Stimulated activated CD4-positive, alpha-beta T cell treated with anti-CD3 and anti-CD28 coated beads, Interleukin-15, amount 100 ng/mL, for 1 hour (primary cell): ENCODE measurements at places on chromosomes 4 and X.

GRCh38 chrX:2614911-2615310 lies 76.2 kb upstream of the CD99 start:
- no peak for DNase-seq

GRCh38 chrX:64642482-64642881 lies 247.2 kb upstream of the MTMR8 start:
- DNase-seq = no peak

GRCh38 chr4:128684016-128684415 lies 125.5 kb upstream of the JADE1 start:
- DNase-seq = no peak

DNA sequence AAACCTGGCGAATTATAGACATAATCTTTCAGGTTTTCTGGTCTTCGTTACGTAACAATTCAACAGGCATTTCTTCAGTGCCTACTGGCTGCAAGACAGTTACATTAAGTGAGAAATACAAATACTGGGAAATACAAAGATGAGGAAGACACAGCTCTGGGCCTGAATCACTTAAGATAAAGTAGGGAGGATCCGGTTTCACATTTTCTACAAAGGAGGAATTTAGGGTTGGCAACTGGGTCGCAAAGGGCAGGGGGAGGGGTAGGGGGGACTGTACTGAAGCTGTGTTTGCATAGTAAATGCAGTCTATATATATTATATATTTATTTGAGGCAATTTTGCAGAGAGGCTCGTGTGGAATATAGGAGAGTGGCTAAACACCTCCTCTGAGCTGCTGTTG lies 107.4 kb downstream of the MAML3 start:
- DNase-seq = no peak

- DNase-seq = no peak
These were observed 218.9 kb downstream of the MID1IP1 start for GRCh38 chrX:39020051-39020669.

DNA sequence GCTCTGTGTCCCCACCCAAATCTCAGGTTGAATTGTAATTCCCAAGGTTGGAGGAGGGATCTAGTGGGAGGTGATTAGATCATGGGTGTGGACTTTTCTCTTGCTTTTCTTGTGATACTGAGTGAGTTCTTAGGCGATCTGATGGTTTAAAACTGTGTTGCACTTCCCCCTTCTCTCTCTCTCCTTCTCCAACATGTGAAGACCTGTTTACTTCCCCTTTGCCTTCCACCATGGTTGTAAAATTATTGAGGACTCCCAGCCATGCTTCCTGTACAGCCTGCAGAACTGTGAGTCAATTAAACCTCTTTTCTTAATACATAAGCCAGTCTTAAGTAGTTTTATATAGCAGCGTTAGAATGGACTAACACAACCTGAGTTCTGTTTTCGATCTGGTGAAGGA lies 738.2 kb downstream of the ARAP2 start:
- no peak for DNase-seq

GRCh38 chr4:17780501-17781299 lies 721 bp downstream of the FAM184B start:
- no peak for DNase-seq

DNA sequence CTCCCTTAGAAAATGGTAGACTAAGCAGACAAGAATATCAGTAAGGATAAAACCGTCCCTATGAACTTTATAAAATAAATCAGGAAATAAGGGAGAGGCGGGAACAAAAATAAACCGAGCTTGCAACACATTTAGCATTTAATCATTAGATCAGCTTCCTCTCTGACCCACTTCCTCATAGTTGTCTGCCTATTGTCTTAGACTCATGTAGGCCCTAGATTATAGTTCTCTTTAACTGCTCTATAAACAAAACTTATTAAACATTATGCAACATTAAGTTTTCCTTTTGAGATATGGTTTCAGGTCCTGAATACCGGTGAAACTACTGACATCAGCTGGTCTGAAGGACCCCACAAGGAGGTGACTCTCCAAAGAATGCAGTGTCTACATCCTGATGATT lies 15.8 kb upstream of the SRD5A3 start:
- DNase-seq = no peak

DNA sequence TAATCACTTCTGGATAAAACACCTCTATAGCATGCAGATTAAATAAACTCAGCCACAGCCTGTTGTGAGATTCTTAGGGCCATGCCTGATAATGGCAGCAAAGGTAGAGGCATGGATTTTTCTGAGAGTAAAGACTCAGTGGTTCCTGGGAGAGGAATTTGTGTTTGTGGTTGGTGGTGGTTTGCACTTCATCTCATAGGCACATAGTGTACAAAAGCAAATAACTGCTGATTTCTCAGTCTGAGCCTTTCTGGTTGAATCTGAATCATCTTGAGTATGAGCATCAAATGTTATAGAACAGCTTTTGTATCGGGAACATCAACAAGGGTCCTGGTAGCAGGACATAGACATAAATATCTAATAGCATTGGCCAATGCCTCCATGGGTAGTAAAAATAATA lies 274.3 kb downstream of the FRMPD4 start:
- DNase-seq = no peak

DNA sequence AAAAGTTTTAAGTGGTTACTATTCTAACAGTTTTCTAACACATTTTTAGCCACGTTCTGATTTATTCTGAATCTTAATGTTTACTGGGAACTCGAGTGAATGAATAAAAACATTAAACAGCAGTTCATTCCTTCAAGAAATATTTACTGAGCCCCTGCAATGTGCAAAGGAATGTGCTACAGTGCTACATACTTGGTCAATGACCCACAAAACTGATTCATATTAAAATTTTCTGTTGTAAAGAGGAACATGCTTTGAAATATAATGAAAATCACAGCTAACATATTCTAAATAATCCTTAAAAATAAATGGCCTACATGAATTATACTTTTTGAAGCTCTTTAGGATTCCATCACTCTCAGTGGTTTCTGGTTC lies 78.7 kb downstream of the ARAP2 start:
- no peak for DNase-seq

DNA sequence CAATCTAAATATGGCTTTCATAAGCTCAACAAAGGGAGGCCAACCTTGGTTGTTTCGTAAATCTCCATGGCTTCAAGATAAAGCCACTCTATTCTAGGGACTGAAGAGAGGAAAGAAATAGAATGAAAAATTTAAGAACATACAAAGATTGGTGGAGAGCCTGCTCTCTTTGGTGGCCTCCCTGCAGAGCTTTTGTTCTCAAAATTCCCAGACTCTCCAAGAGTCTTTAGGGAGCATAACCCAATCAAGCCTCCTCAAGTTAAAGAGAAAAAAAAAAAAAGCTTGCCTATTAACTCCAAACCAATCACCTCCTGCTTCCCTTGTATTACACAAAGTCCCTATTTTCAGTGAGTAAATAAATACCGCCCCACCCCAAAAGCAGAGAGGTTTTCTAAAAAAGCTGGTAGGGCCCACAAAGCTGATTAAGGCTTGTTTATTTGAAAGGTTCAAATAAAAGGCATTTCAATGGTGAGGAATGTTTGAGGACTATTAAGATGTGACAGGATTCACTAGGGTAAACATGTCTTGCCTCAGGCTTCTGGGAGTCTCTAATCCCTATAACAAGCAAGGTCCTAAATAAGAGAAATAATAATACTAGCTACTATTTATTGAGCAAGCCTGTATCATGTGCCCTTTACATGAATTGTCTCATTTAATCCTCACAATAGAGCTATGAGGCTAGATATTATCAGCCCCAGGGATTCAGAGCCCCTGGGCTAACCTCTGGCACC lies 71.6 kb downstream of the GPC3 start:
- DNase-seq = no peak

- no peak for DNase-seq
These were observed 156.8 kb upstream of the LEF1 start for GRCh38 chr4:108325561-108325960.

DNA sequence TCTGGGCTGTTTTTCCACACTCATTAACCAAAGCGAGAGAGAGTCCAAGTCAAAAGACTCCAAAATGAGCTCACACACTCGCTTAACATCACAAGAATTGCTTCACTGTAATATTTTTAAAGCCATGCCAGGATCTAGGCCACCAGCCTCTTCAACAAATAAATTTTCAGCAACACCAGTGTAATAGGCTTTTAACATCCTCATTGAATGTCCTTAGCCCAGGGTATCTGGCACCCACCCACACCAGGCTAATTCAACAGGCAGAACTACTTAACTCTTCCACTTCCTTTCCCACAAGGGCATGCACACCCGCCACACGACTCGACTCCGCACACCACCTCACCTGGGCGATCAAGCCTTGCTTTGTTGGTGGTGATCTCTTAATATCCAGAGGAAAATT lies 34.2 kb downstream of the FAT1 start:
- DNase-seq = no peak

- no peak for DNase-seq
These were observed 18.5 kb downstream of the CLGN start for GRCh38 chr4:140408974-140409373.

DNA sequence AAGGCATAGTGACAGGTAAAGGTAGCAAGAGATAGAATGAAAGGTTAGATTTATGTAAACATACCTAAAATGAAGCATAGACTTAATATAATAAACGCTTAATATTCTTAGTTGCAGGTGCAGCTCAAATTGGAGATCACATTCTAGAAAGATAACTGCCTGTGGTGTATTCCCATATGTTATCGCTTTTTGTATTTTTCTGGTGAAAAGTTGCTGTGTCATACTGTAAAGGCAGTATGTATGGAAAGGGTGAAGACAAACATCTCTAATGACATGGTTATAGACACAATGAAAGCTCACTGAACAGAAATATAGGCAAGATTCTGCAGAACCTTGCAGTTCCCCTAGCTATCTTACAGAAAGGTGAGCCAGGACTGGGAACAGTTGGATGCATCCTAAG lies 240.3 kb downstream of the DCLK2 start:
- no peak for DNase-seq

DNA sequence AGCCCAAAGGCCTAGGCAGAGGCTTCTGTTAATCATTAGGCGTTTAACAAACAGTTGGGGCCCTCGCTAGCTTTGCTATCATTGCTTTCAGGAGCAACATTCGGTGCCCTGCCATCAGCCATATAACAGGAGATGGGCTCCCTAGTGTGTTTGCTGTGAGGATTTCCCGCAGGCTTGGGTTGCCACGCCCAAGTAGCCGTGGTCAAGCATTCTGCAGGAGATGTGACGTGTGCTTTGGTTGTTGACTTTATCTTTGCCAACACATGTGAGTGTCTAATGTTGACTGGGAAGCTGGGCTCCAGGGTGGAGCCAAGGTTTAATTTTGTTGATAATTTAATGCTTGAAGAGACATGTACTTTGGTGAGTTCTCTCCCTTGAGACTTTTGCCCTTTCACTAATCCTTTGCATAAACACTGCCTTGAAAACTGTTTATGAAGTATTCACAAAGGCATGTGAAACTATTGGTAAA lies 184.6 kb upstream of the KIT start:
- DNase-seq = no peak

- no peak for DNase-seq
These were observed 3.0 kb downstream of the ANK2 start for GRCh38 chr4:113052379-113052951.

GRCh38 chr4:32119907-32120306 lies 1399.7 kb downstream of the PCDH7 start:
- DNase-seq = no peak

GRCh38 chr4:6753103-6753560 lies 29.4 kb upstream of the KIAA0232 start:
- no peak for DNase-seq

- no peak for DNase-seq
These were observed at the start of gene XK for GRCh38 chrX:37685381-37686359. TSS of gene XK (plus strand) at chrX:37685791. CDS start at chrX:37685962, 171 bp downstream.

- DNase-seq = no peak
These were observed 14.8 kb downstream of the TIGD2 start for GRCh38 chr4:89125901-89126782.

DNA sequence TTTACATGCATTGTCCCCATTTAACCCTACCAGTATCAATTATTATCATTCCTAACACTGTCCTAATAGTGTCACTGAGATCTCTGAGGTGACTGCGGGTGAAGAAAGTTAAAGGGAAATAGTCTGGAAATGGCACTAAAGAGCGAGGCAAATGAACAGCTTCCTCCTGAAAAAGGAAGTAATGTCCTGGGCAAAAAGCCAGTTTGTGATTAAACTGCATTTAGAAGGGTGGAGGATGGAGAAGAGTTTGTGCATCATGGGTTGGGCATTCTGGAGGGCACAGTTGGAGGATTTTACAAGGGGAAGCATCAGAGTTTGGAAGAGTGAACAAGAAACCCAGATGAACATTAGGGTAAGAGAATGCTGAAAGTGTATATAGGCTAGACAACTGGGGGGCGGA lies 60.5 kb upstream of the SLC25A4 start:
- no peak for DNase-seq

DNA sequence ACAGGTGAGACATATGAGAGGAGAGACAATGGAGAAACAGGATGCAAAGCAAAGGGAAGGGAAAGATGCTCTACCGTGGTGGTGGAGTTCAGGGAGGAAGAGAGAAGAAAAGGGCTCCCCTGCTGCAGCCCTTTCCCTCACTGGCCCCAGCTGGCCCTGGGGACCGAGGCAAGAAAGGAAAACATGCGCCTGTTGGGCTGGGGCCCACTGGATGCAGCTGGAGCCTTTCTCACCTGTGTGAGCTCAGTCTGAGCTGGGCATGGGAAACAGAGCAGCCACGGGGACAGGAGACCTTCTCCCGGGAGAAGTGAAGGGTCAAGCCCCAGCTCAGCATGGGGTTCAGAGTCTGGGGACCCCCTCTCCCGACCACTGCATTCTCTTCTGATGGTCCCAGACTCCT lies 11.9 kb downstream of the NXF3 start:
- DNase-seq = no peak

DNA sequence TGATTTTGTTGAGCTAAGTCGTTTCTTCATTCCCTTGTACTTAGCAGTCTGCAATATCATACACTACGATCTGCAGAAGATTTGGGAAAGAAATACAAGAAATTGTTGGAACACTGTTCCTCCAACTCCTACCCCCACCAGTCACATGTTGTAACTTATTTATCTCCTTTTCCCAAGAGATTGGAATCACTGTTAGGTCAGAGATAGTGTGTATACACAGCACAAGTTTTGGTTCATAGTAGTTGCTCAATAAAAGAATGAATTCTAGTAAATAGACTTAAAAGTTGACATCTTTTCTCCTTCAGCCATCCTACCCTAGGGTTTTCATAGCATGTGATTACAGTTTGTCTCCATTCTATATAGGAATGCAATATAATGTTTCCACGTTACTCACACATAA lies 68.8 kb downstream of the ARFIP1 start:
- no peak for DNase-seq
